ENCODE measurements at places on chromosomes 3 and 15. TPM values are rescaled to one million over a fixed set of nuclear protein-coding genes. Genes with fewer than 3 reads are reported as not detected.

The CCDC191 gene
- 1.3 TPM for total RNA-seq

The SH3GL3 gene
- total RNA-seq: 3.6 TPM

- no peak for DNase-seq
These were observed 22.7 kb downstream of the ARHGEF26 start for GRCh38 chr3:154143873-154144272.

GRCh38 chr3:49602877-49603411 lies 48.7 kb downstream of the BSN start:
- DNase-seq: peak; percentile 77

DNA sequence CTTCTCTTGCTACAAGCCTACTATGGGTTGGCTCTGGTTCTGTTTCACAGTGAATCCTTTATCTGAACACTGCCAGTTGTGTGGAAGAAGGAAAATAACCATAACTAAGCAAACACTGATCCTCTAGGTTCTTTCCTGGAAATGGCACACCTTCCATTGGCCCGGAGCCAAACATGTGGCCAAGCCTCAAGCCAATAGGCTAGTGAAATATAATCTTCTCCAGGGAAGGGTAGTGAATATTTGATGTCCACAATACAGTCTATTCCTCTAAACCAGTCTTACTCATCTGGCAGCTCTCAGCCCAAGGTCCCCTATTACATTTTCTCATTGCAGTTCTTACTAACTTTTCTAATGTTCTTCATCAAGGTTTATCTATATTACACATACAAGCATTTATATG lies 921.3 kb downstream of the TUSC7 start:
- DNase-seq: no peak
